ENCODE measurements at places on chromosomes 2 and 18.

GRCh38 chr2:174786066-174786725, 21.9 kb upstream of the CHRNA1 start:
- DNase-seq: no peak
- H3K4me1 ChIP-seq: no peaks in the 10 kb centered on the region
- H3K4me3 ChIP-seq: no peak overlapping the region

GRCh38 chr2:199914372-199914958, 3.4 kb downstream of the C2orf69 start:
- H3K27ac ChIP-seq: no peak overlapping the region
- peaks cover 5% of the 10 kb centered on the region for H3K36me3 ChIP-seq
- H3K4me3 ChIP-seq: no peak overlapping the region
- H3K27me3 ChIP-seq: no peaks in the 10 kb centered on the region
- no peak for DNase-seq

GRCh38 chr2:102010902-102011301, 19.1 kb downstream of the IL1R2 start:
- H3K4me1 ChIP-seq: peaks cover 12% of the 10 kb centered on the region
- no peaks in the 10 kb centered on the region for H3K27me3 ChIP-seq
- no peak for DNase-seq
- H3K36me3 ChIP-seq: no peaks in the 10 kb centered on the region

GRCh38 chr18:25310045-25310444, 41.9 kb downstream of the ZNF521 start:
- no peaks in the 10 kb centered on the region for H3K27me3 ChIP-seq
- DNase-seq: no peak
- H3K27ac ChIP-seq: no peak overlapping the region
- H3K4me1 ChIP-seq: no peaks in the 10 kb centered on the region
- no peaks in the 10 kb centered on the region for H3K36me3 ChIP-seq

GRCh38 chr2:42809131-42809818, 16.9 kb upstream of the HAAO start:
- H3K27ac ChIP-seq: peak overlapping the region; percentile 91
- DNase-seq: no peak
- H3K27me3 ChIP-seq: no peaks in the 10 kb centered on the region
- peak overlapping the region; percentile 74 for H3K4me3 ChIP-seq

DNA sequence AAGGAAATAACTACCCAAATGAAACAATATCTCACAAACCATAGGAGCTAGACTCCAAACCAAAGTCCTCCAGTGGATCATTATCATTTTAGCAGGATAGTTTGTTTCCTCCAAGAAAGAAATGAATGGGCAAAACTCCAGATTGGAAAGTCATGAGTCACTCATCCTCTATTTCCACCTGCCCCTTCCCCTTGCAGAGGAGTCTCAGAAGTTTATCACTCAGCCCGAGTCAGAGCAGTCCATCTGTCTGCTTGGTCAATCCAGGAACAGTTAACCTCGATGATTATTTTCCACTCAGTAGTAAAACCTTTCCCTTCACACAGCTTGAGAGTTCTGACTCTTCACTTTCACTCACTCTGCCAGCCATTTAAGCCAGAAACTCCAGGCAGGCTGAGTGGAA, 462.2 kb downstream of the BCL11A start:
- H3K4me3 ChIP-seq: no peak overlapping the region
- H3K27me3 ChIP-seq: no peaks in the 10 kb centered on the region
- H3K27ac ChIP-seq: no peak overlapping the region
- H3K36me3 ChIP-seq: no peaks in the 10 kb centered on the region
- no peak for DNase-seq
- no peaks in the 10 kb centered on the region for H3K4me1 ChIP-seq
